Prostate gland (tissue), 2 donors: ENCODE measurements at places on chromosomes 3 and 15. TPM values are rescaled to one million over a fixed set of nuclear protein-coding genes. Genes with fewer than 3 reads are reported as not detected.

- DNase-seq: no peak
- H3K4me3 ChIP-seq: no peak overlapping the region
- H3K4me1 ChIP-seq: no peaks in the 10 kb centered on the region
- no peaks in the 10 kb centered on the region for H3K27me3 ChIP-seq
- no peaks in the 10 kb centered on the region for H3K36me3 ChIP-seq
- H3K27ac ChIP-seq: no peak overlapping the region
Observed at GRCh38 chr3:37214076-37214475, 39.7 kb upstream of the LRRFIP2 start.

GRCh38 chr3:141289228-141289772 is 57.7 kb downstream of the PXYLP1 start:
- no peak for DNase-seq
- no peak overlapping the region for H3K27ac ChIP-seq
- H3K4me3 ChIP-seq: no peak overlapping the region
- no peaks in the 10 kb centered on the region for H3K36me3 ChIP-seq
- no peaks in the 10 kb centered on the region for H3K27me3 ChIP-seq
- H3K4me1 ChIP-seq: no peaks in the 10 kb centered on the region

- H3K36me3 ChIP-seq: peaks cover 14% of the 10 kb centered on the region
- DNase-seq: no peak
- H3K27ac ChIP-seq: no peak overlapping the region
- no peaks in the 10 kb centered on the region for H3K4me1 ChIP-seq
- no peak overlapping the region for H3K4me3 ChIP-seq
- no peaks in the 10 kb centered on the region for H3K27me3 ChIP-seq
Observed at GRCh38 chr3:128068156-128068620, 16.0 kb downstream of the SEC61A1 start.

The TM4SF1 gene
- 142 TPM for total RNA-seq

- no peaks in the 10 kb centered on the region for H3K27me3 ChIP-seq
- no peak overlapping the region for H3K4me3 ChIP-seq
- no peak for DNase-seq
- H3K4me1 ChIP-seq: no peaks in the 10 kb centered on the region
Observed at GRCh38 chr15:53872410-53872809, 105.8 kb upstream of the UNC13C start.

GRCh38 chr3:138593488-138594149 is 441 bp downstream of the CEP70 start:
- no peaks in the 10 kb centered on the region for H3K27me3 ChIP-seq
- H3K36me3 ChIP-seq: no peaks in the 10 kb centered on the region
- peak overlapping the region; percentile 50 for H3K4me3 ChIP-seq
- H3K27ac ChIP-seq: peak overlapping the region; percentile 96
- H3K4me1 ChIP-seq: no peaks in the 10 kb centered on the region
- no peak for DNase-seq

GRCh38 chr3:46399098-46399497 is 7.8 kb downstream of the CCR5AS start:
- H3K27me3 ChIP-seq: no peaks in the 10 kb centered on the region
- DNase-seq: no peak
- no peaks in the 10 kb centered on the region for H3K4me1 ChIP-seq
- no peak overlapping the region for H3K27ac ChIP-seq
- no peaks in the 10 kb centered on the region for H3K36me3 ChIP-seq
- no peak overlapping the region for H3K4me3 ChIP-seq

GRCh38 chr3:153038367-153038766 is 123.7 kb upstream of the RAP2B start:
- no peaks in the 10 kb centered on the region for H3K27me3 ChIP-seq
- no peaks in the 10 kb centered on the region for H3K4me1 ChIP-seq
- no peaks in the 10 kb centered on the region for H3K36me3 ChIP-seq

GRCh38 chr3:22115581-22115980 is 364.6 kb upstream of the ZNF385D start:
- H3K27ac ChIP-seq: no peak overlapping the region
- peaks cover 2% of the 10 kb centered on the region for H3K4me1 ChIP-seq
- no peak overlapping the region for H3K4me3 ChIP-seq
- H3K36me3 ChIP-seq: no peaks in the 10 kb centered on the region
- no peak for DNase-seq

- no peaks in the 10 kb centered on the region for H3K4me1 ChIP-seq
- H3K4me3 ChIP-seq: no peak overlapping the region
- H3K36me3 ChIP-seq: no peaks in the 10 kb centered on the region
Observed at GRCh38 chr15:58457466-58457965, 25.7 kb downstream of the LIPC start.

DNA sequence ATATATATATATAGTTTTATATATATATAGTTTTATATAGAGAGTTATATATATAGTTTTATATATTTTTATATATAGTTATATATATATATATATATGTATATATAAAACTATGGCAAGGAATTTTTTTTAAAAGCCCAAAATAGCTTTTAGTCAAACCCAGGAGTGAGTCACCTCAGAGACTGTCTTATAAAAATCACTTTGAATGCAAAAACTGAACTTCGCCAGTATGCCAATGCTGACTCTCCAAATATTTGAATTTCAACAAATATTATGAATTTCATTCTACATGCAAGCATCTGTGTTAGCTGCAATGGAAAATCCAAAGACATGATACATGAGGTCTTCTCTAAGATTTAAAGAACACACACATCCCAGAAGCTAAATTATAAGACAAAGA is 132.8 kb upstream of the NR2F2 start:
- H3K36me3 ChIP-seq: no peaks in the 10 kb centered on the region
- no peaks in the 10 kb centered on the region for H3K4me1 ChIP-seq
- H3K27ac ChIP-seq: no peak overlapping the region
- no peaks in the 10 kb centered on the region for H3K27me3 ChIP-seq
- no peak for DNase-seq

The HYAL1 gene
- 2.0 TPM for total RNA-seq

The EEFSEC gene
- total RNA-seq: 24.7 TPM

GRCh38 chr15:63918317-63918672 is 84.5 kb upstream of the HERC1 start:
- no peaks in the 10 kb centered on the region for H3K27me3 ChIP-seq
- H3K36me3 ChIP-seq: no peaks in the 10 kb centered on the region
- no peaks in the 10 kb centered on the region for H3K4me1 ChIP-seq
- DNase-seq: no peak
- H3K4me3 ChIP-seq: no peak overlapping the region

The ARIH2 gene
- total RNA-seq: 125 TPM

The P2RY12 gene
- total RNA-seq: 0.97 TPM

GRCh38 chr15:79378394-79379109 is 53.6 kb upstream of the MINAR1 start:
- no peaks in the 10 kb centered on the region for H3K4me1 ChIP-seq
- H3K27me3 ChIP-seq: no peaks in the 10 kb centered on the region
- no peak overlapping the region for H3K27ac ChIP-seq
- no peak overlapping the region for H3K4me3 ChIP-seq
- no peaks in the 10 kb centered on the region for H3K36me3 ChIP-seq
- DNase-seq: no peak

GRCh38 chr15:41996921-41997592 is 23.8 kb downstream of the PLA2G4E start:
- DNase-seq: no peak
- no peak overlapping the region for H3K4me3 ChIP-seq
- H3K36me3 ChIP-seq: no peaks in the 10 kb centered on the region
- no peaks in the 10 kb centered on the region for H3K27me3 ChIP-seq
- H3K4me1 ChIP-seq: peaks cover 7% of the 10 kb centered on the region
- H3K27ac ChIP-seq: no peak overlapping the region

DNA sequence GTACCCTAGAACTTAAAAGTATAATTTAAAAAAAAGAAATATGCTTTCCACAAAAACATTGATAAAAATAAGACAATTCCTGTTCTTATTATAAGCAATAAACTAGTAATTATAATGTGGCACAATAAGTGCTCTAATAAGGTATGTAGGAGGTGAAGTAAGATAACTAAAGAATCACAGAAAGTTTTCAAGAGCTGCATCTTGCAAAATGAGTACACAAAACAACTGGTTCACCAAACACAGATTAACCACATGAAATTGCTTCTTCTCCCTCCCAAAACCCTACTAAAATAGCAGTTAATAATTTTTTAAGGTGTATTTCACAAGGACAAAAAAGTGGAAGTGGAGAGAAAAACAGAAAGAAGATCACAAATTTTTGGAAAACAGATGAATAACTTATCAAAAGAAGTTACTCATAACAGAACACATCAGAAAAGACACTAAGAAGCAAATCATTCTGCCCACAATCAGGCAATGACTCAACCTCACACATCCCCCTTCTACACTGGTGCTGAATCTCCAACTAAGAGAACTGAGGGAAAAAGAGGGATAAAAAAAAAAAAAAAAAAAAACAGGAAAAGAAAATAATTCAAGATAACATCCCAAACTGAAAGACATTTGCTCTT is 64.2 kb downstream of the TBC1D5 start:
- no peak for DNase-seq
- no peak overlapping the region for H3K27ac ChIP-seq
- peaks cover 4% of the 10 kb centered on the region for H3K4me1 ChIP-seq
- H3K4me3 ChIP-seq: no peak overlapping the region
- H3K27me3 ChIP-seq: no peaks in the 10 kb centered on the region

DNA sequence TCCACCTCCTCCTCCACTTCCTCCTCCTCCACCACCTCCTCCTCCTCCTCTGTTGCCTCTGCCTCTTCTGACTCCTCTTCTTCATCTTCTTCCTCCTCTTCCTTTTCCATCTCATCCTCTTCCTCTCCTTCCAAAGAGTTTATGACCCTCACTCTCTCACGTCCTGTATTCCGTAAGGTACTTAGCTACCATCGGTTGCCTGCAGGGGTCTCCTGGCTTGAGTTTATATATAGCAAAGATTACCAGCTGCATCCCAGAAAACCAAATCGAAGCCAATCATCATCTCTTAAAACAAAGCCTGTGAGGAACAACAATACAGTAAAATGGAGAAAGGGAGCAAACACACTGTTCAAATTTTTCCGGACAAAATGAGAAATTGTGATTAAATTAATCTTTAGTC is 317.4 kb downstream of the C3orf38 start:
- no peak overlapping the region for H3K27ac ChIP-seq
- DNase-seq: no peak
- H3K36me3 ChIP-seq: no peaks in the 10 kb centered on the region

The EPHA6 gene
- 1.1 TPM for total RNA-seq

- no peak overlapping the region for H3K27ac ChIP-seq
- DNase-seq: no peak
- no peaks in the 10 kb centered on the region for H3K4me1 ChIP-seq
- H3K36me3 ChIP-seq: no peaks in the 10 kb centered on the region
- no peak overlapping the region for H3K4me3 ChIP-seq
Observed at GRCh38 chr3:149343951-149344350, 10.5 kb upstream of the TM4SF18 start.

DNA sequence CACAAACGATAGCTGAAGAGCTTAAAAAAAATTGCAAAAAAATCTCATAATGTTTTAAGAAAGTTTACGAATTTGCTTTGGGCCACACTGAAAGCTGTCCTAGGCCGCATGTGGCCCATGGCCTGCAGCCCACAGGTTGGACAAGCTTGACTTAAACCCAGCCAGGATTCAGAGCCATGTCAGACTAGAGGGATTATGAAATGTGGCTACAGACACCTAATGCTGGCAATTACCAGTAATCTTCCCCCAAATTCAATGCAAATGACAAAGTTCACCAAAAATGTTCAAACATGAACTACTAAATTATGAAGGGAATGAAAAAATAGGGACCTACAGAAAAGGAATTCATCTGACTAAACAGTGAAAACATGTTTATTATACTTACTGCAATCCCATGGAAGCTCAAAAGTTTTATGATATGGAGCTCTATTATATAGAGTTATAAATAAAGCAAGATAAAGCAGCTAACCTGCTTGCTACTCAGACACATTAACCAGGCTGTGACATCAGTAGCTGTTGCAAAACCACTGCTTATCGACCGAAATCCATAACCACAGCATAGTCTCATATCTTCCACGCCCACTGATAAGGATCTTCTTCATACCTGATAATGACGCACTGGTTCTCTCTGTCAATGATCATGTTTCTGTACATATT is 49.2 kb downstream of the LDHAL6B start:
- H3K4me3 ChIP-seq: no peak overlapping the region
- no peak overlapping the region for H3K27ac ChIP-seq
- DNase-seq: no peak
- H3K36me3 ChIP-seq: no peaks in the 10 kb centered on the region
- no peaks in the 10 kb centered on the region for H3K4me1 ChIP-seq

DNA sequence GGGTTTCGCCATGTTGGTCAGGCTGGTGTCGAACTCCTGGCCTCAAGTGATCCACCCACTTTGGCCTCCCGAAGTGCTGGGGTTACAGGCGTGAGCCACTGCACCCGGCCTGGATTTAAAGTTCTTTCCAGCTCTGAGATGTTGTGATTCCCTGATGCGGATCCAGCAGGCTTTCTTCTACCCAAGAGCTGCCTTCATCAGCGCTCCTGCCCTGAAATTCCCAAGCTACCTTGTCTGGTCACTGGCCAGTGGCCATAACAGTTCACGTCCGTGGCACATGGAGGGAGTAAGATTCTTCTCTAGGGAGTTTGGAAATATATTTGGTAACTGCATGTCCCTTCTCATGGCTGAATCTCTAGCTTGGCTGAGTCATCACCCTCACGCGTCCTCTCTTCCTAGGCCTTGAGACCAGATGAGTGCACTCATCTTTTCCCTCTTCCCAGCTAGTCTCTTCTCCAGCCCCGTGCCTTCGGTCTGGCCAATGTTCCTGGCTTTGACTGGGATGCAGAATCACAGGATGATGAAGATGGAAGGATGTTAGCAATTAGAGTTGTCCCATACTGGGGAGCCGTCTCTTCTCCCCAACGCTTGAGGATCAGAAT is 29.8 kb upstream of the APOD start:
- no peaks in the 10 kb centered on the region for H3K4me1 ChIP-seq
- H3K36me3 ChIP-seq: no peaks in the 10 kb centered on the region
- H3K27me3 ChIP-seq: no peaks in the 10 kb centered on the region
- H3K4me3 ChIP-seq: no peak overlapping the region
- no peak overlapping the region for H3K27ac ChIP-seq

DNA sequence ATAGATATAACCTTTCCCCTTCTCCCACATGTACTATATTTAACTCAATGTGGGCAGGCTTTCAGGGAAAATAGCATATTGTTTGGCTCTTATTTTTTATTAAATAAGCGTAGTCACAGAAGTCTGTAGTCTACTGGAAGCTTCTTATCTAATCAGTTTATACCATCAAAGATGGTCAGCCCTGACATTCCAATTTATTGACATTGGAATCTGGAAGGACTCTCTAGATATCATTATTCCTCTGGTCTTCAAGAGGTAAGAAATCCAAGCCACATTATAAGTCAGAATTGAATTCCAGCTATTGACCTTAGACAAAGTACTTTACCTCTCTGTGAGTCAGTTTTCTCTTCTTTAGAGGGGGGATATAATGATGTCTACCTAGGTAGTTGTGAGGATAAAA is 38.5 kb upstream of the SCAANT1 start:
- H3K36me3 ChIP-seq: no peaks in the 10 kb centered on the region
- H3K4me3 ChIP-seq: no peak overlapping the region
- H3K27me3 ChIP-seq: no peaks in the 10 kb centered on the region
- no peak overlapping the region for H3K27ac ChIP-seq

- H3K27ac ChIP-seq: no peak overlapping the region
- no peaks in the 10 kb centered on the region for H3K36me3 ChIP-seq
- no peaks in the 10 kb centered on the region for H3K4me1 ChIP-seq
- H3K4me3 ChIP-seq: no peak overlapping the region
- no peaks in the 10 kb centered on the region for H3K27me3 ChIP-seq
- no peak for DNase-seq
Observed at GRCh38 chr15:29364426-29365078, 94.9 kb upstream of the NSMCE3 start.
